ENCODE measurements at places on chromosomes 4 and X. TPM values are rescaled to one million over a fixed set of nuclear protein-coding genes. Genes with fewer than 3 reads are reported as not detected.

- DNase-seq = peak; percentile 75
Measured at GRCh38 chrX:45807572-45808425, 607.1 kb upstream of the DIPK2B start.

DNA sequence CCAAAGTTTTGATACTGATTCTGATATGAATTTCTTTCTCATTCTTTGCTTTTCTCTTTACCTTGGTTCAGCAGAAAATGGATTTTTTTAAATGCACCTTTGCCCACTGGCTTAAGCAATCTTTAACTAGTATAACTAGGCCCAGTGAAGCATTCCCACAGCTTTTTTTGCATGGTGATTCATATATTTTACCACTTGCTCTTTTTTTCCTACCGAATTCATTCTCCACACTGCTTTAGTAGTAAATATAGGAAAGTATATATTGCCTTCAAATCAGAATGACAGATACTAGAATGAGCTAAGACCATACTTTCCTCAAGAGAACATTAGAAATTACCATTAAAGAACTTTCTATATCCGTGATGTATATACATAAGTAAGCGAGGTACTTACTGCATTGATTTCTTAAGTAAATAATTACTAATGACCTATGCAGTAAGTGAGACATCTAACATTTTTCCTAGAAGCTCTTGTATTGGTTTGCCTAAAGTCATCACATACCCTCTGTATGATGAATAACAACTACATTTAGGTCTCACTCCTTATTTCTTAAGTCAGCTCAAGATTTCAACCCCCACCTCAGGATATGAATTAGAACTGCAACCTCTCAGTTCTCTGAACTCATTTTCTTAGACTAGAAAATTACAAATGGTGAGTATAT is 44.2 kb downstream of the SLC4A4 start:
- DNase-seq = no peak

SLC49A3 gene
- 0.72 TPM for total RNA-seq

- DNase-seq = no peak
Measured at GRCh38 chr4:174873931-174874330, 44.2 kb upstream of the ADAM29 start.

GPRIN3 gene
- 26.8 TPM for total RNA-seq

GRCh38 chrX:39931529-39932282 is 166.1 kb downstream of the BCOR start:
- DNase-seq = no peak

GRCh38 chr4:86132468-86132867 is 227.4 kb downstream of the MAPK10 start:
- DNase-seq = no peak

LGI2 gene
- not detected for total RNA-seq

- no peak for DNase-seq
Measured at GRCh38 chr4:176319151-176319703, 539 bp upstream of the SPCS3 start.

DNA sequence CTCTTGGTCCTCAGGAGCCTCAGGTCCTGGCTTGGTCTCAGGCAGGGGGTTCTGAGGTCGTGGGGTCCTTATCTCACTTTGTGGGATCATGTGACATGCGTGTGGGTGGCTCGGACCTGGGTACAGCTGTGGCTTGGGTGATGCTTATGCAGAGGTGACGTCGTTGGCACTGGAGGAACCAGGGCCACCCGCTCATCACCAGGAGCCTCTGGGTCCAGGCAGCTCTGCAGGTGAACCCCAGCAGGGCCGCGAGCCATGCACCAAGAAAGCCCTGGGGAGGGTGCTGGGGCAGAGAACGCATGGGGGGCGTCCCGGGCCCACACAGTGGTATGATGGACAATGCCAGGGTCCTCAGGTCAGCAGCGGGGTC is 8.7 kb downstream of the ATP5ME start:
- DNase-seq = no peak

DNA sequence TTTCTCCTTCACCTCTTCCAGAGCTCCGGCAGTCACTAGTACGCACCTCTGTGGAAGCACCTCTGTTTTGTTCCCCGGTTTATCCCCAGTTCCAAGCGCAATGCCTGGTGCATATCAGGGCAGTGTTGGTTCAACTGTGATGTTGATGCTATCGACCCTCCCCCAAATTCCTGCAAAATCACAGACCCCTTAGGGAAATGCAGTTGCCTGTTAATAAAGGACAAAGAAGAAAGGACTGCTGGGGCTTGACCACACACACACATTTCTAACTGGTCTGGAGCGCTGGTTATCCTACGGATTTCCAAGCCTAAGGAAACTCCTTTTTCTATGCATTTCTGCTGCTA is 530 bp upstream of the NMU start:
- DNase-seq = no peak

DNA sequence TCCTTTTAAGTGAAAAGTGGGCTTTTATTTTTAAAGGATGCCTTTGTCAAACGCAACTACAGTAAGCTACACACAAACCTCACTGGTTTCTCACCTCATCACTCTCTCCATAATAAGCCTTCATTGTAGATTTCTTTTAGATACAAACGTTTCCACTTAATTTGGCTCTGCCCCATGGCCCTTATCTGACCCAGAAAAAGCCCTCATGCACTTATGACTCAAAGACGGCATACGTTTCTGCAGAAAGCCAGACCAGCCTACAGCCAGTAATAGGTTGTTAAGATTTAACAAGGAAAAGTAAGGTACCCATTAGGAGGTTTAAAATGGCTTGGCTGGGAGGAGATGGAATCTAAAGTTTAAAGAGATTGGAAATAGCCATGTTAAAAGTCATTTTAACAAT is 914.6 kb upstream of the INTU start:
- no peak for DNase-seq

- DNase-seq = peak; percentile 60
Measured at GRCh38 chrX:57227691-57228090, 58.8 kb upstream of the FAAH2 start.

DNA sequence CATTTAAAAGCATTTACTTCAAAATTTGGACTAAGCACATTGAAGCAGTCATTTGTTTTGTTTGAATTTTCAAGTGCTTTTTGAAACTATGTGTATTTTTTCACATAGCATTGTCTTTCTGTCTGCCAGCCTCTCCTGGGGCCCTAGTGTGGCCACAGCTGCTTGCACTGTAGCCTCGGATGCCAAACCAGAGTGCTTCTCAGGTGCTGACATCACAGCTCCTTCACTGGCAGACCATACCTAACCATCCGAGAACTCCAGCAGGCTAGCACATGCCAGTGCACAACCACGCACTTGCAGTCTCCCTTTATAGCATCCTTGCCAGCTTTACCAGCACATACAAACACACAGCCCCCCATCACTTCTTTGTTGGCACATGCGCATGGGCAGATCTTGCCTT is 1019.7 kb downstream of the STPG2 start:
- DNase-seq = no peak

DNA sequence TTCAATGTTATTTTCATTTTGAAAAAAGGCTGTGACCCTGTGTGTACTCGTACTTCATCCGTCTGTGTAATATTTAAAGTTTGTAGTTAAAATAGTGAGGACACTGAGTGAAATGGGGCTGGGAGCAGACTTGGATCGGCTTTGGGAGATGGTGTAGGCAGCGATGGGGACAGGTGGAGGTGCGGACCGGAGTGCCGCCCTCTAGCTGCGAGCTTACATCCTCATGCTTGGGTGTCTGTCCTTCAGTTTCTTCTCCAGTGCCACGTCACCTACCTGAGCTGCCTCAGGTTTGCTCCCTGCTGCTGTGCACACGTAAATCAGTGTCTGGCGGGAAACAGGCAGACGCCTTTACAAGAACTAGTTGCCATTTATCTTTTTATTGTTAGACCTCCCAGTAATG is 146.1 kb downstream of the GPR143 start:
- DNase-seq = no peak

SYNPO2 gene
- total RNA-seq = 0.14 TPM

DNA sequence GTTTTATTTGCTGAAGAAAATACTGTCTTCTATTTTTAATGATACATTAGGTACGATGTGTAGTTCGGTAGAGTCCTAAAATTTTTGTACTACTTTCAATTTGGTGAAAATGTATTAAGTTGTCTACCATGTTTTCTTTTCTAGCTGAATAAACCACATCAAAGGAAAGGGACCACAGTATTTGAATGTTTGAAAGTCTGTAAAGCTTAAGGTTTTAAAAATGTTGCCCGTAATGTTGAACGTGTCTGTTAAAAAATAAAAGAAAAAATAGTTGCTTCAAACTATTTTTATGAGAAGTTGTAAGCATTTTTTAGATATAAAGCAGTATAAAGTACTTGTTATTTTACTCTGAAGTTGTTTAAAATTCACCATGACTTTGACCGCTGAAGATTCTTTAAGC is 3.2 kb downstream of the CDKN2AIP start:
- DNase-seq = no peak

DNA sequence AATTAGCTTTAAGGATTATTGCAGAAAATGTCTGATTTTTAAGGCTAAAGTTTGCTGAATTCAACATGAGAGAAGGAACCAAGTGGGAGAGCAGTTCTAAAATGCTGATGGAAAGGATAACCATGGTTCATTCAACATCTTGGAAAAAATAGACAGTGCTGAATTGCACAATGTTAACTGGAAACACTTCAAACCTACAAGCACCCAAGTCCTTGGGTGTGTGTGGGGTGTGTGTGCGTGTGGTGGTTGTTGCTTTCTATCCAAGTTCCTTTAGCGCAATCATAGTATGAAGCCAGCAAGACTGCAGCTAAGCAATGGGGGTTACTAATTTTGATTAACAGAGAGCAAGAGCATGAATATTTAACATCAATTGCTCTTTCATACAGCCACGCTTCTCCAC is 29.3 kb upstream of the SCOC start:
- no peak for DNase-seq

GRCh38 chr4:87416965-87417364 is 5.4 kb upstream of the NUDT9 start:
- DNase-seq = no peak

XAGE1B gene
- total RNA-seq = not detected

DNA sequence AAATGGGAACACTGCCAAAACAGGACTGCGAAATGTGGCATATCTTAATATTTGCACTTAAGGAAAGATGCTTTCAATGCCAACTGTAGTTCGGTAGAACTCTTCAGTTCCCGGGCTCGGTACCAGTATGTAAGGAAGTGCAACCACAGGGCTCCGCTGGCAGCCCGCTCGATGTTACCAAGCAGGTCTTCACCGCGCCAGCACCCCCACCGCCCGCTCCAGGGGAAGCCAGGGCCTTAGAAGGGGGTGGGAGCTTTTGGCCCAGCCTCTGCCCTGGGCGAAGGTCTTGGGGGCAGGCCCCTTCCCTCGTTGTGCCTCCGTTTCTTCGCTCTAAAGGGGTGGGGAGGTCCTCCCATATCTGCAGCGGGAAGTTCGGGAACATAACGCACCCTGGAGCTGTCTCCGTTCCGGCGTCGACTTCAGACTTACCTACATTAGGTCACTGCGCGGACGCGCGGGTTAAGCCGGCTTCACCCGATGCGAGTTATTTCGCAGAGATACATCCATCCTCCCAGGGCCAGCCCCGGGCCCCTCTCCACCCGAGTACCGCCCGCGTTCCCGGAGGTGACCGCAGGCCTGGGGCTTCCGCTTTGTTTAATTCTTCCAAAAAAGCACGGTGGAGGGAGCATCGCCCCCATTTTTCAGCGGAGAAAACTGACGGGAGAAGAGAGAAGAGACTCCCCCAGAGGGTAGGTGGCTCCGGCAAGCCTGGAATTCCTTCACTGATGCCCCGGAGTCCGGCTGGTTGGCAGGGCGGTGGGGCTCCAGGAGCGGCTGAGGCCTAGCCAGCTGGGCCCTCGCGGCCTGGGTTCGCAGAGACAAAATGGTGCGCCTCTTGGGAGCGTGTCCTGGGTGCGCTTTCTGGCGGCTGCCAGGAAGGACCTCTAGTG is 1.0 kb upstream of the HMX1 start:
- DNase-seq = no peak

DNA sequence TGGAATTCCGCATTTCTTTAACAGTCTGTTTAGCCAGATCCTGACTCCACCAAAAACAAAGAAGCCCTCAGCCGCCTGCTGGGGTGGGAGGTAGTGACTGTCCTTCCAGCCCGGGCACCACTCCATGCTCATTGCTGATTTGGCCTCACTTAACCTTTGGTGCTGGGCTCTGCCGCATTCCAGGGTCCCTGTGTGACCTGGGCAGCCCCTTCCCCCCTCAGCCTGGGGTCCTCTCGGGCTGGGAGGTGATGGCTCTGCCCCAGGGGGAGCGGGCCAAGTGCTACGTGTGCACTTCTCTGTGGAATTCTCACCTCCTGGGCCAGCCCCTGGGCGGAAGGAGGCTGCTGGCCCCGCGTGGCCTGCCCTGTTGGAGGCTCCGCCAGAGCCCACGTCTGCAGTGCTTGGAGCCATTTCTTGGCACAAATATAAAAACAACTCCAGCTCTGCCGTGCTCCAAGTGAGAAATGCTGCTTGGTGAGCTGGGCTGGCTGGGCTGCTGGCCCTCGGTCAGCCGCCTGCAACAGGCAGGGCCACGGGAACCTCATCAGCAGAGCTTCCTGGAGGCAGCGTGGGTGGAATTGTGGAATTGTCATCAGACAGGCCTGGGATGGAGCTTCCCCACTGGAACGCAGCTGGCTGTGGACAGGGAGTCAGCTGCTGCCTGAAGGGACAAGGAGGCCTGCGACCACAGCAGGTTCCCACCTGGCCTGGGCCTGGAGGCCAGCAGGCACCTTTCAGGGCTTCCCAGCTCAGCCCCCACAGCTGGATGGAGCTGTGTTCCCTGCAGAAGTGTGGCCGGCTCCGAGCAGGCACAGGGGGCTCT is 66.0 kb downstream of the TRMT44 start:
- no peak for DNase-seq

RTL5 gene
- 0.21 TPM for total RNA-seq

GRCh38 chrX:19496711-19497110 is 18.6 kb downstream of the MAP3K15 start:
- no peak for DNase-seq

- DNase-seq = no peak
Measured at GRCh38 chrX:110284159-110284558, 33.7 kb downstream of the AMMECR1 start.

- no peak for DNase-seq
Measured at GRCh38 chr4:174663216-174663615, 140.9 kb upstream of the HPGD start.

DNA sequence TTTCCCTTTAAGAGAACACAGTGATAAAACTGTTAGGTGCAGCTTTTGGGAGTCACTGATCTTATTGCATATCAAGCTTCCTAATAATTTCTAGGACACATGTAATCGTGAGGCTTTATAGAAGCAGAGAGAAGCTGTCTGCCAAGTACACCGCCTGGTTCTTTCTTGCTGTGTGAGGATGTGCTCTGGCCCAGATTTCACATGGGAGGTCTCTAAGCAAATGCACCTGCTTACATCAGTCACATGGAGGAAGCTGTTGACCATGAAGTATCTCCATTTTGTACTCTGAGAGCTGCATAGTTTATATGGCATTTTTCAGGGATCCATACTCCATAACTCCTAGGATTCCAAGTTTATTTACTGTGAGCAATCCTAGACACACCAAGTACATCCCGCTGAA is 37.1 kb downstream of the RGS12 start:
- DNase-seq = peak; percentile 44

FAM47A gene
- total RNA-seq = not detected

- peak; percentile 50 for DNase-seq
Measured at GRCh38 chr4:107747748-107748486, 27.9 kb upstream of the PAPSS1 start.

- DNase-seq = no peak
Measured at GRCh38 chr4:169208090-169208455, 62.7 kb downstream of the SH3RF1 start.

All from activated CD4-positive, alpha-beta T cell treated with anti-CD3 and anti-CD28 coated beads, Interleukin-2, amount 10 ng/mL, durations not matched to agents 24 days and 14 days (primary cell).